ENCODE measurements at places on chromosomes 7 and 10.

DNA sequence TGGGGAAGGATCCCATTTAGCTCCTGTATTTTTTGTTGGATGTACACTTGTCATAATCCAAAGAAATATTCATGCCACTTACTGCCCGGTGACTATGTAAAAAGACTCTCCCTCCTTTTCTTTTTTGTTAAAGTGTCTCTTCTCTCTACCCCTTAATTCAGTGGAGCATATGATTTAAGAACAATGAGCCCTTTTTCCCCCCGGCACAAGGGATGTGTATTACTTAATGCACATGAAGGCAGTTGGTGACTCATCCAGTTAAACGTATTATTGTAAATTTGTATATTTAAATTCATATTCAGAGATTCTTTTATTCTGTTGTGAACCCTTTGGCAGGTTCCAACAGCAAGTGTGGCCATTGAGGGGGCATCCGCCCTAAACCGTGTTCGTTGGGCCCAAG is 241.9 kb downstream of the SLC25A13 start:
- no peak for DNase-seq

- no peak for DNase-seq
Observed at GRCh38 chr7:140697447-140698143, 1.1 kb downstream of the NDUFB2 start.

DNA sequence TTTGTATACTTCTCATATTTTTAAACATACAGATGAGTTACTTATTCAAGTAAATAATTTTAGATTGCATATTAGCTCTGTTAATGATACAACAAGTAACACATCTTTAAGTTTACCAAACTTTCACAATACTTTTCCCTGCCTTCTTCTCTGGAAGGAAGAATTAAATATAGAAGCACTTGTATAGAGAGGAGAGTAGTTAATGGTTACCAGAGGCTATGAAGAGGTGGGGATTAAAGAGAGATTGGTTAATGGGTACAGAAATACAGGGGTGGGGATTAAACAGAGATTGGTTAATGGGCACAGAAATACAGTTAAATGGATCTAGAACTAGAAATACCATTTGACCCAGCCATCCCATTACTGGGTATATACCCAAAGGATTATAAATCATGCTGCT is 20.0 kb upstream of the UCN3 start:
- no peak for DNase-seq

DNA sequence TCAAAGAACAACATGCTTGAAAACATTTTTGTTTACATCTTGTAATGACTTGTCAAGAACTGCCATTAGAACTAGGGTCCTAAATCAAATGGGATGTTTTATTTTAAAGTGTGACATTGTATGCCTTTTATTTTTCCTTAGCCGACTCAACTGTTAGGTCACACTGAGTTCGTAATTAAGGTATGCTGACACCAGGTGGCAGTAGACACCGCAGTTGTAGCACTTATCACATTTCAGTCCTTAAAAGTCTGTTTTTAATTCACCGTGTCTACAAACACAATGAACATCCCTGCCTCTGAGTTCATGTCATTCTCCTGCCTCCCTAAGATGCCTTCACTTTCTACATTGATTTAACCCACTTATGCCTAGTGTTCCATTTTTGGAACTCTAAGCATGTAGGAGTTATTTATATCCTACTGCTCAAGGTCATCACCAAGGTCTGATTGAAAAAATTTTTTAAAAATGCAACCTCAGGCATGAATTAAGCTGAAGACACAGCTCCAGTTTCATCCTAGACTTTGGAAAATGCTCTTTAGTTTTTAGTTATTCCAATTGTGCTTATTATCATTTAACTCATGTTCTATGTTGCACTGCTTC is 186.1 kb downstream of the BMPER start:
- DNase-seq, result no peak

DNA sequence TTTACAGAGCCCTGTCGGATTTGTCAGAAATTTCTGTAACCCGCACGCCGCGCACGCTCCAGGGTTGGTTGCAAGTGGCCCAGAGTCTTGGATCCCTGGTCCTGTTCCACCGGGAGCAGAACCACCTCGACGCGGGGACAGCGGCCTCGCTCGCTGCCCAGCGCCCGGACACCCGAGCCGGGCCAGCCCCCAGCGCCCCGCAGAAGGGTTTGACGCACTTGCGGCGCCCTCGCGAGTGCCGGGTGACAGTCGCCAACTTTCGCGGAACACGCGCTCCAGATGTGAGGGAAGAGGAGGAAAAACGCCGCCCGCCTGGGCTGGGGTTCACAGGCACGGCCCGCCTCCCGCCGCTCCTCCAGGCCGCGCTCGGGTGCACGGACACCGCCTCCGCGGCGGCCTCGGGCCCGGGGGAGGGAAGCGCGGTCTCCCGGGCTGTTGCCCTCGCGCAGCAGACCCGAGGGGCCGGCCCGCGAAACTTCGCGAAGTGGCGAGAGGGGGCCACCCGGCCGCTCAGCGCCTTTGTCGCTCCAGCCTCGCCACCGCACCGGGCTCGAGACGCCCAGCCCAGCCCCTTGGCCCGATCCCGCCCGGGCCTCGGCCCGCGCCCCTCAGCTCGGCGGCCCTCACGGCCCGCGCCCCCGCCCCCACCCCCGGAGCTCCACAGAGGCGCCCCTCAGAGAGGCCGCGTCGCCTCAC is 514 bp downstream of the RNF216 start:
- DNase-seq, result no peak

GRCh38 chr10:91566115-91566514 is 66.8 kb downstream of the PPP1R3C start:
- no peak for DNase-seq

- no peak for DNase-seq
Observed at GRCh38 chr10:112858986-112859651, 90.9 kb upstream of the TCF7L2 start.

GRCh38 chr10:30459283-30459682 is 25.3 kb downstream of the MAP3K8 start:
- DNase-seq, result no peak

GRCh38 chr7:102310414-102310815 is 23.7 kb downstream of the SH2B2 start:
- no peak for DNase-seq

DNA sequence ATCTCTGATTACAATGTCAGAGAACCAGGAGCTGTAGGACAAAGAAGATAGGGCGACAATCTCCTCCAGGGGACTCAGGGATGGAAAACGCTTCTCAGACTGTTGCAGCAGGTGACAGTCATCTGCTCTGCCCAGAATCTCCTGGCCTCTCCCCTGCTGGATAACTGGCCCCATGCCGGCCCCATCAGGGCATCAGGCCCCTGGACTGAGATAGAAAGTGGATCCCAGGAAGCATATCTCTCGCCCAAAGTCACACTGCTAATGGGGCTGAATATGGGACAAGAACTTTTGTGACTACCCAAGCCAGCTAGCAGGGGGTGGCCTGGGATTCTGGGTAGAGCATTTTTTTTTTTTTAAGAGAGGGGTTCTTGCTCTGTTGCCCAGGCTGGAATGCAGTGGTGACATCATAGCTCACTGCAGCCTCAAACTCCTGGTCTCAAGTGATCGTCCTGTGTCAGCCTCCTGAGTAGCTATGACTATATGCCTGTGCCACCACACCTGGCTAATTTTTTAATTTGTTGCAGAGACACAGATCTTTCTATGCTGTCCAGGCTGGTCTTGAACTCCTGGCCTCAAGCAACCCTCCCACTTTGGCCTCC is 20.5 kb upstream of the MLXIPL start:
- no peak for DNase-seq

GRCh38 chr7:132255115-132255797 is 321.0 kb downstream of the PLXNA4 start:
- no peak for DNase-seq

- no peak for DNase-seq
Observed at GRCh38 chr7:48298779-48299178, 127.5 kb downstream of the ABCA13 start.

- peak; percentile 46 for DNase-seq
Observed at GRCh38 chr7:73995330-73995729, 32.6 kb upstream of the ELN start.

GRCh38 chr10:77159538-77160110 is 478.0 kb downstream of the KCNMA1 start:
- DNase-seq, result no peak

DNA sequence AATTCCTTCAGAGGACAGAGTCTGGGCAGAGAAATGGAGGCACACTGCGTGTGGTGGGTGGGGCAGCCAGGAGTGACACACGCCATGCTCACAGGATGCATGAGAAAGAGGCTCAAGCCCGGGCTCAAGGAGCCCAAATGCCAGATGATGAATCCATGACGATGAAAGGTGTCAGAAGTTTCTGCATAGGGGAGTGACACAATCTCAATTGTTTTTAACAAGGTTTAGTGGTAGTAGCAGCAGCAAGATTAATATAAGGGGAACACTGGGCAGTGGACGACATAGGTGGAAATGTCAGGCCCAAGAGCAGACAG is 126.1 kb downstream of the TNS3 start:
- no peak for DNase-seq

GRCh38 chr7:100490483-100491191 is 6.9 kb downstream of the NYAP1 start:
- no peak for DNase-seq

DNA sequence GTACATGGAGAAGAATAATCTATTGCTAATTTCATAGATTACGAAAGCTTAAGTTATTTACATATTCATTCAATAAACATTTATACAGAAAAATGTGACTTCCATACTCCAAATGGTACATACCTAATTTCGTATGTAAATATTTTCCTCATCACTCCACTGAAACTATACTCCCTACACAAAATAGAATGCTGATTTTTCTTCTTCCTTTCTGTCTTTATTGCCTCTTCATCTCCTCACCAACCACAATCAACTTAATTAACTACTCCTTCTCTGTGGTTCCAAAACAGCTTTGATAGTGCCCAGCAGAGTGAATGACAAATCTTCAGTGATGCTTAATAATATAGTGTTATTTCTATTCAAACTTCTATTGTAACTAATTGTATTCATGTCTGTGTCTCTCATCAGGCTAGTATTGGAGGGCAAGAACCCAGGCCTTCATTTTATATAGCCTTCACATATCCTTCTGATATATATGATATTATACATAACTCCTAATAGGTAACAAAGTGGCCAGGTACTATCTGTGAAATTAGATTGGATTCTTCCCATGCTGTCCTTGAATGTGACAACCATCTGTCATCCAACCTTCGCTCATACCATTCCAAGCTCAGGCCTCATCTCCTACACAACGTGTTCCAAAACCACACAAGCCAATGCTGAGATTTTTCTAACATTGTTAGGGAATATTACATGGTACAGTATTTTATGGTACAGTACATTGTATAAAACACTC is 5.3 kb downstream of the ITGB1 start:
- DNase-seq, result no peak

DNA sequence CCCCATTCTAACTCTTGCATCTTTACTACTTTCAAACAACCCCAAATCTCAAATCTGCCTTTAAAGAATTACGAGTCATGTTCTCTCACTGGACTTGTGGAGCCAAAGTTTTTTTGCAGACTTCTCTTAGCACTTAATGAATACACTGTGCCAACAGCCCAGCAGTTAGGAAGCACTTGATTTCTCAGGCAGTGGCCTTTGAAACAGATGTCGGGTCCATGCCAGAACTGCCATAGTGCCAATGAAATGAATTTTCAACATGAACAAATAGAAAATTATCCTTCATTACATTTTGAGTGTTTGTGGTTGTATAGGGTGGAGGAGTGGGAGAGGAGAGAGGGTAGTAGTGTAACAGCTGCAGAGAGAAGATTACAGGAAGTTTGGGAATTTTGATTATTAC is 5.9 kb downstream of the BORCS7 start:
- no peak for DNase-seq

GRCh38 chr10:132939957-132940790 is 2.2 kb downstream of the CFAP46 start:
- DNase-seq, result no peak

- peak; percentile 33 for DNase-seq
Observed at GRCh38 chr10:132506711-132507408, 30.7 kb upstream of the INPP5A start.

DNA sequence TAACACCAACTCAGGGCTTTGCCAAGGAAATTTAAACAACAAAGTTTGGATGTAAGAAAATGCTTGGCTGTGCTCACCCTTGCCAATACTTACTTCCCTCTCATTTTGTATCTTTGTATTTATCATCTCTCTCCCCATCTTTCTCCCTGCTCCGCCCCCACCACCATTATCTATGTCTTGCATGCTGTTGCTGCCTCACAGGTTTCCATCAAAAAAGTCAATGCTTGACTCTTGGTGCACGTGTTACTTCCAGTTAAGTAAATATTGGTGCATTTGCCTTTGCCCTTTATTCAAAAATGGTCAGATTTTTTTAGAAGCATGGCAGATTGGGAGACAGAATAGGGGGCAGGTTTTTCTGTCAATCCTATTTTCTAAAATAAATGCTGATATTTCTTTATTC is 626.0 kb downstream of the ACTR3B start:
- no peak for DNase-seq

DNA sequence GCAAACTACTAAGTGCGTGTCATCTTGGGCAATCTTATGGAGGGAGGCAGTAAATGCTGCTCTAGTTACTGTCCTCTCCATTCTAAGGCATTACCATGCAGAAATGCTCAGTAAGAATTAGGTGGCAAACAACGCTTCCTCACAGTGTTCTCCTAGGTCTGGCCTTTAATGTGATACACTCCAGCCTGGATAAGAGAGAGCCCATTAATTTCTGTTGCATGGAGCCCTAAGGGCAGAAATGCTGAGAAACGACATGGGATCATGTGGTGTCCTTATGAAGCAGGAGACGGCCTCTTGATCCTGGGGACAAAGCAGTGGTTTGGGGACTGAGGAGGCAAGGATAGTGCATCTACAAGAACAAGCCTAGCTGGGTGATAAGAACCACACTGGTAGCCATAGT is 44.0 kb downstream of the SLC25A13 start:
- DNase-seq, result no peak

DNA sequence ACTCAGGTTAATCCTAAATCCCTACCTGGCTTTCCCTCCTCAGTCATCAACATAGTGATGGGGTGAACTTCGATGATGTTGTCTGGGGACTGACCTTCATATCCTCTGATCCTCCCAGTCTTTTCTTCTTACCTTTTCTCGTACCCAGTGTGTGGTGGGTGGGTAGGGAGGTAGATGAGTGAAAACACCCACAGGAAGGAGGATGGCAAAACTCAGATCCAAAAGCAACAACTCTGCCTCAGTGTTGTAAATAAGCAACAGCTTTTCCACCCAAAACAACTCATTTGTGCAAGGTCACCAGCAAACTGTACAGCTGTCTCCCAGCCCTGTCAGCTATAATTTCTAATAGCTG is 38.6 kb downstream of the VOPP1 start:
- no peak for DNase-seq

- no peak for DNase-seq
Observed at GRCh38 chr10:131075218-131075770, 236.2 kb downstream of the TCERG1L start.
